ENCODE measurements at places on chromosomes 5 and 9.

DNA sequence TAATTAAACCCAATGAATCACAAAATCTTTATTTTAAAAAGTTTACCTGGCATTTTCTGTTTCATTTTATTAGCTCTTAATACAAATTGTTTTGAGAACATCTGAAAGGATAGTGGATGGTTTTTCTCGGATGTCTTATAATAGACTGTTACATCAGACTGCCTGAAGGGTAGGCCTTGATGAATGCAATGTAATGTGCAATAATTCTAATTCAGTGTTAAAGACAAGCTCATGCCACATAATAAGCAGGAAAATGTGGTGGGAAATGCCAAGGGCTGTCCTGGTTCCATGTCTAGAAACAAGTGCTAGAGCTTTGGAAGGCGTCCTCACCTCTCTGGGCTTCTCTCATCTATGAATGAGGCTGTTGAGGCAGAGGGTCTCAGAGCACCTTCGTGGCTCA, 148.1 kb downstream of the DEPDC1B start:
- DNase-seq: no peak

GRCh38 chr5:11153670-11154382, 392.8 kb upstream of the DAP start:
- DNase-seq: no peak

DNA sequence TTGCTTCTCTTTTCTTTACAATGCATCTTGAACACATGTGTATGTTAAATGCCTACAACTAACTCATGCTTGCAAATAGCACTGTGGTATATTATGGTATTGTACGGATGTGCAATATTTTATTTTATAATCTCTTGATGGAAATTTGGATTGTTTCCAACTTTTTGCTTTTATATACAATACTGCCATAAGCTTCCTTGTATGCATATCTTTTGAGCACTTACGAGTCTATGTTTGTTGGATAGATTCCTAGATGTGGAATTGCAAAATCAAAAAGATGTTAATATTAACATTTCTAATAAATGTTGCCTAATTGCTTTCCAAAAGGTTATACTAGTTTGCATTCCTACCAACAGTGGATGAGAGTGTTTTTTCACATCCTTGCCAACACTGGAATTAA, 3.4 kb upstream of the GALNT12 start:
- DNase-seq: no peak

- DNase-seq: no peak
Observed at GRCh38 chr5:1747803-1748085, 51.9 kb downstream of the MRPL36 start.

- DNase-seq: no peak
Observed at GRCh38 chr5:151795426-151795825, 23.7 kb downstream of the G3BP1 start.

DNA sequence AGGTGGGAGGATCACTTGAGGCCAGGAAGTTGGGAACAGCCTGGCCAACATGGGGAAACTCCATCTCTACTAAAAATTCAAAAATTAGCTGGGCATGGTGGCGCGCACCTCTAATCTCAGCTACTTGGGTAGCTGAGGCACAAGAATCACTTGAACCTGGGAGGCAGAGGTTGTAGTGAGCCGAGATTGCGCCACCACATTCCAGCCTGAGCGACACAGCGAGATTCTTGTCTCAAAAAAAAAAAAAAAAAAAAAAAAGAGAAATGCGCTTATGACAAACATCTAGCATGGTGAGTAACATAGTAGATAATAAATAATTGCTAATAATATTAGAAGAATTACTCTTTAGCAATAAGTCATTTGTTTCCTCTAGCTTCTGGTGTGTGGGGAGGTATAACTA, 25.9 kb downstream of the RUSC2 start:
- DNase-seq: no peak

- no peak for DNase-seq
Observed at GRCh38 chr5:100797861-100798260, 105.2 kb downstream of the ST8SIA4 start.

GRCh38 chr9:36488389-36488756, 84.3 kb upstream of the MELK start:
- DNase-seq: no peak

- no peak for DNase-seq
Observed at GRCh38 chr5:101561018-101561417, 657.9 kb upstream of the ST8SIA4 start.

DNA sequence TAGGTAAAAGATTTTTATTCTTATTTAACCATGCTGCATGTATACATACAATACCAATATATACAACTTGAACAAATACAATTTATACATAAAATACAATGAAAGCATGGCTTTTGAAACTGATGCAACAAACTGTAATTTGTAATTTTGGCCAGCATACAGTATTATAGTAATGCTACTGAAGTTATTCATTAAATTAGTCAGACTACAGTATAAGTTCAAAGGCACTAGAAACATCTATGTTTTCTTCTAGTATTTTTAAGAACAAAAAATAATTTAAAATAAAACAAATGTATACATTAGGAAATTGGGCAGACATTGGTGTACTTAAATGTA, 18.8 kb downstream of the IL4 start:
- DNase-seq: no peak

- DNase-seq: no peak
Observed at GRCh38 chr9:69577123-69577522, 95.0 kb downstream of the APBA1 start.

DNA sequence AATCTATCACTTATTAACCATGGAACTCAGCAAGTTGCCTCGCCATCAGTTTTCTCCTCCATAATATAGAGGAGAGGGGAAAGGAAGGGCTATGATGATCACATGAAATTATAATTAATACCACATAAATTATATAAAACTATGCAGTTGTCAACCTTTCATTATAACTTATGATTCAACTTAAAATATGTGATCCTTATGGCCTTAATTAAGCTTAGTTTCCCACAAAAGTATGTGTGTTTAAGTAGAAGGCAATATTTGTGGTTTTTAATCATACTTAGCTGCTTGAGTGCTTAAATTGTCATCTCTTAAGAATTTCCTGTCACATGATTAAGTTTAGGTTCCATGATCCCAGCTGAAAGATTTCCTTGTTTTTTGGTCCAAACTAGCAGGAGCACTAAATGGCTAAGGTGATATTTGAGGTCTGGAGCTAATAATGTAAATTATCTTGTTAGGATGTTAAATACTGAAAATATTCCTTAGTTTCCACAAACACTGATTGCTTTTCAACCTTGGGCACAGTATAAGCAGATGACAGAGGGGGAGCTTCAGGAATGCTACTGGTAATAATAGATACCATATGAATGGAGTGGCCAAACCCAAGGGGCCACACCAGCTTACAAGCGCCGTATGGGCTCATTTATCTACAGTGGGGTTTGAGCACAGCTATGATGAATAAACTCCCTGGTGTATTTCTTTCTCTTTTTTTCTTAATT, 26.4 kb upstream of the F2R start:
- peak; percentile 22 for DNase-seq

DNA sequence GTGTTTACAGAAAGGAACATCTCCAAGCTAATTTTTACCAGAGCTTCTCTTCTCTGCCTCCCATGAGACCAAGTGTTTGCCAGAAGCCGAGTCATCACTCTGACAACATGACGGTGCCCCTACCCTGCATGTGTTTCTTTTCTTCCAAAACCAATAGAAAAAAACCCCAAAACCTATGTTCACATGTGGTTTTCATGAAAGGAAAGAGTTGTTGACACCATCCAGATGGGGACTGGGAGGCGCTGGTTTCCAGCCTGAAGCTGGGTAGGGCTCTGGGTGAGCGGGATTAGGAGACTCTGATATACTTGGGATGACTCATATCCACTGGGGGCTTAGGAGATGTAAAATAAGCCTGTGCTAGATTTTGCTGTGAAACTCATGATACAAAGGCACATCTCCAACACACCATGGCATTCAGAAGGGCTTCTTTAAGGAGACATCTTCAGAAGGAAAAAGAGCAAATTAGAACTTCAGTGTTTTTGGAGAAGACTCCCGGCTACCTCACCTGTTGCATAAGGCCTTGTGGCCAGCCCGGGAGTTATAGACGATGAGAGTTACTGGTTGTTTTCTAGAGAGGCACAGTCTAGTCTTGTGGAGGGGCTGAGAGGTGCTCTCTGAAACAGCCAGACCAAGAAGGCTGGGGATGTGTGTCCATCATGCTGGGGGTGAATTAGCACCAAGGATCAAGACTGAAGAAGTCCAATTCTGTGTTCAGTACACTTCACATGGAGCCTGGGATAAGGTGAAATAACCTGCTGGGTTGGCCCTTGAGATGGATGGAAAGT, 108.9 kb upstream of the LHFPL2 start:
- DNase-seq: no peak

DNA sequence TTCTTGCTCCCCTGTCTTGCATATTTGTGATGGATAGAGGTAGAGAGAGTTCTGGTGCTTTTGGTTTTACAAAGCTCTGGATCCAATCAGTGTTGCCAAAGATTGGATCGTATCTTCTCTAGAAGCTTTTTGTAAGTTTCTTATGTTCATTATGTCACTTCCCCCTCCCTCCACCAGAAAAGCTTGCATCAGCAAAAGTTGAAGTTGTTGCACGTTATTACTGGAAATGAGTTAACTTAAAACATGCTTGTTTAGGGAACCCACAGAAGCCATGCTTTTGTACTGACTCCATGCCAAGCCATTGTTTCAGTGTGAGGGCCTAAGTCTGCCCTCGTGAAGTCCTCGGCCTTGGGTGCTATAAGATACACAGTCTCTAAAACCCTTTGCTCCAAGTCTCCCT, 186.5 kb downstream of the ERCC6L2 start:
- no peak for DNase-seq

GRCh38 chr5:172118891-172119290, 69.1 kb downstream of the STK10 start:
- no peak for DNase-seq

GRCh38 chr5:74183041-74183440, 457.5 kb downstream of the ENC1 start:
- no peak for DNase-seq

GRCh38 chr5:14953075-14953607, 81.6 kb upstream of the ANKH start:
- no peak for DNase-seq

- no peak for DNase-seq
Observed at GRCh38 chr5:59190746-59191145, 607.9 kb downstream of the RAB3C start.

DNA sequence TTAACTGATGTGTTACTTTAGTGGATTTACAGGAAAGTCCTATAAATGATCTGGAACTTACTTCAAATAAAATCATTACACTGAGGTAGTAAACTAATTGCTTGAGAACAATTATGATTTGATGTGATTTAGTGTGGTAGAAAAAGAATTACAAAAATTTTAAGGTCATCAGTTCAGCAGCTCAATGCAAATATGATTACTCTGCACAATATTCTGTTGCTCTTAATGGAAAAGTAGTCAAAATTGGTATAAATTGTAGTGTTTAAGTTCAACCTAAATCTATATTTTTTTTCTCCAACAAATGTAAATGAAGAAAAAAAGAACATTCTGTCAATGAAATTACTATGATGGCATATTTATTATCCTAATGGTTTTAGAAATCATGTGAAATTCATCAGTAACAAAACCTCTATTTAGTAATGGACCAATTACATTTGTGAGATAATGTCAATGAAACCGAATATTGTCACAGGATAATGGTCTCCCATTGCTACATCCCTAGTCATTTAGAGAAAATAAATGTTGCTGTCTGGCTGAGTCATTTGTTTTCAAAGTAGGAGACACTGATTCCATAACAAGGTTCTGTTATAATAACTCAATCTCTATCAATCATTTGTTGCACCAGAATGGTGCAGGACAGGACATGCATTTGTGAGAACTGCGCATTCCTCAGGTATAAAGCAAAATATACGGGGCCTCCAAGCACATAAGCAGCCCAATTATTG, 177.1 kb downstream of the NFIB start:
- DNase-seq: no peak

DNA sequence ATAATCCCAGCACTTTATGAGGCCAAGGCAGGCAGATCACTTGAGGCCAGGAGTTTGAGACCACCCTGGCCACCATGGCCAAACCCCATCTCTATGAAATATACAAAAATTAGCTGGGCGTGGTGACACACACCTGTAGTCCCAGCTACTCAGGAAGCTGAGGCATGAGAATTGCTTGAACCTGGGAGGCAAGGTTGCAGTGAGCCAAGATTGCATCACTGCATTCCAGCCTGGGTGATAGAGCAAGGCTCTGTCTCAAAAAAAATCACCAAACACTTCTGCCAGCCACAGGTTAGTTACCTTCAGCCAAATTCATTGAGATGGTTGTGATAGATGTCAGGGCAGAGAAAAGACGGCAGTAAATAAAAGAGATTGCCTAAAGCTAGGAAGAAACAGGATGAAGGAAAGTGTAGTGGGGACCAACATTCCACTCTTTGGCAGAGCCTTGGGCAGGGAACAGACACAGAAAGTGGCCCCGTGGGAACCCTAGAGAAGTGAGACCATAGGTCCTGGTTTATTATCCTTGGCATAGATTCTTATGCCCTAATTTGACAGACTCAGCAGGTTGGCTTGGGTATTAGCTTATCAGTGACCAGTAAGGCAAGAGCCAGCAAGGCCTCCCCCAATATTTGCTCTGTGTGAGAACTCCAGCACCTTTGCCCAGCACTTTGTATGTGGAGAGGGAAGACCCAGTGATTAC, 5.5 kb upstream of the CEP120 start:
- DNase-seq: no peak
